CD4-positive, alpha-beta T cell treated with Interleukin-1 beta for 1 hour (primary cell): ENCODE measurements at places on chromosomes 1 and 21.

DNA sequence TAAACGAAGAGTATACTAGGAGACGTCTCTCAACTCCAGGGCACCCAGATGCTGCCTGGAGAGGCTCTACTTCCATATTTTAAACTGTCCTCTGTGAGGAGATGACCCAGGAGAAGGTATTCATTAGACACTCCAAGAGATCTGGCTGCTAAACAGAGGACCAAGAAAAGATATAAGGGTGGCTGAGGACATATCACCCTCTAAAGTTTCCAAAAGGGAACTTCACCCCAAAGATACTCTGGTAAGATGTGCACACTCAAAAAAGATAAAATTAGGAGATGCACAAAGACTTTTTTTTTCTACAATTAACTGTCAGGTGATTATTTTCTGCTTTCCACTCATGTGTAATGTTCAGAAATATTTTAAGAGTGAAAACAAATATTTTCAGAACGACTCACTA is 1.4 kb downstream of the ZNF670 start:
- DNase-seq = no peak

DNA sequence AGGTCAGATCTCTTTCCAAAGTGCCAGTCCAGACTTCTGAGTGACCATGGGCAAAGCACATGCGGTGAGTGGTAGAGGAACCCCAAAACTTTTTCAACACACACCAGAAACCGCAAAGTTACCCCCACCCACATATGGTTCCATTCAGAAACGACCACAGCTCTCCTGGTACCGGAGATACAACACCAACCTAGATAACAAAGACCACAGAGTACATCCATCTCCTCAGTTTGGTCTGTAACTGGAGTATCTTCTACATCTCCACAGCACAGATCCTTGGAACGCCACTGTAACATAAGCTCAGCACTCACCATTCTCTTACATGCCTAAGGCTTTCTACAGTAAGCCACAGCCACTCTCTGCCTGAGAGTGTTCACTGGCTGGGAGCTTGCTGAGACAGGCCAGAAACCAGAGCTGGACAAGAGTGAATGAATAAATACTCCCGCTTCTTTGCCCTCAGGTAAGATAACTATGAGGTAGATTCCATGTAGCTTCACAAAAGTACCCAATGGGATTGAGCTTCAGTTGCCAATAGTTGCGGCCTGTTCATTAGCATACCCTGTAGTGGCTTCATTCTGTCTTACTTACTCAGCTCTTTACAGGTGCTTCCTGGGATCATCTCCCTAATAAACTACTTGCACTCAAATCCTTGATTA is 81.8 kb downstream of the SMYD3 start:
- DNase-seq = no peak

DNA sequence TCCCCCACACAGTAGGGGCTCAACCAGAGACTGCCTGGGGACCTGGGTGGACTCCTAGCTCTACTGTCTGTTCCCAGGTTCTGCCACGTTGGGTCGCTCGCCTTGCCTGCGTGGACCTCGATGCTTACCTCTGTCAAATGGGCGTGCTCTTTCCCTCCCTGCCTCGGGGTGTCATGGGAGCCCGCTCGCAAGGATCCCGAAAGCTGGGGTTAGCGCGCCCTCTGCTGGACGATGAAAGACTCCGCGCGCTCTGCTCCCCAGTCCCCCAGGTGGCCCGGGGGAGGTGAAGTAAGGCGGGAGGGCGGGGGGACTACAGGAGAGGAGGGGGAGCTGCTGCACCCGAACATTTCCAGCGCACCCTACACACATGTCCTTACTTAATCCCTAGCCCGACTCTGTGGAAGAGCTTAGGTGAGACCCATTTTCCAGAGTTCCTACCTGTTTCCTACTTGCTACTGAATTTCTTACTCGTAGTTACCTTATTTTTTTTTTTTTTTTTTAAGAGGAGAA is 2.3 kb upstream of the BSND start:
- DNase-seq = peak; percentile 75

GRCh38 chr1:111535256-111536191 is 32.1 kb upstream of the ADORA3 start:
- no peak for DNase-seq

GRCh38 chr1:246930830-246931548 is 759 bp downstream of the AHCTF1 start:
- DNase-seq = peak; percentile 63

DNA sequence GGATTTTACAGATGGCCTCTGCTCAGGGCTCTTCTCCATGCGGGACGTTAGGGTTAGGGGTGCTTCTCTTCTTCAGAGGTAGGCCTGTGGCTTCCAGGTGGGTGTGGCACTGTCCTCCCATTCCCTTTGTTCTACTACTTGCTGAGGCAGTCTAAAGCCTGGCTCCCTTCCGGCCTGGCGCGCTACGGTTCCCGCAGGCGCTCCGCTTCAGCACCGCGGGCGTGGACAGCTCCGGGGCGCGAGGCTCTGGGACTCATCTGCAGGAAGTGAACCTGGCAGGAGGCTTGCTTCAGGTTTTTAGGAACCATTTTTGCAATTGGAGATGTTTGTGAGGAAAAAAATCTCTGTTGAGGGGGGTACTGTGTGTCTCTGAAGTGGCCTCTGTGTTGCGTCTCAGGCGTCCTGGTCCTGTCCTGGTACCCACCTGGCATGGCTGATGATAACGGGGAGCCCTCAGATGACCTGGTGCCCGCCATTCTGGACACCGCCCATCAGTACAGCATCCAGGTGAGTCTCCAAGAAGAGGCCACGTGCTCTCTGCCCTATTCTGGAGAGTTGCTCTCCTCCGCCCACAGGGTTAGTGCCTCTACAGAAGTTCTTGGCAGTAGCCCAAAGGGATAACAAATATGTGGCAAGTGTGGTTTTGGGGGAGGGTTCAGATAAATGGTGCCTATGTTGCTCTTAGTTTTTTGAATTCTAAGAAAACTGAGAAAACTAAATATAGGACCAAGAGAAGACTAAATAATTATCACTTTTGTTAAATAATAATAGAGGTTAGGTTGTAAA is 1.9 kb downstream of the MANEAL start:
- peak; percentile 25 for DNase-seq

DNA sequence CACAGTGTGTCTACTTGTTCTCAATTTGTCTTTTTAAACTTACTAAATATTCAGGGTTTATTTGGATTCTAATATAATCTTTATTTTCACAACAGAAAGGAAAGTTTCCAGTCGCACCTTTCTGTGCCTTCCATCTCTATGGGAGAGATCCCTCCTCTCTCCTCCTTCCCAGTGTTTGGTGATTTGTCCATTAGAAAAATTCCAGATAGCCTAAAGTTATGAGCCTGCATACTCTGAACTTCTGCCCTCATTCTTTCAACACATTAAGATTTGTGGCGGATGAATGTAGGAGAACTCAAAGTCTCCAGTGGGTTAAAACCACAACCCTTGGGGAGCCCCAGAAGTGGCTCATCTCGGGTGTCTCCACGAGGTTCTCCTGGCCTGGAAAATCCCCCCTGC is 3.6 kb downstream of the NHLH2 start:
- DNase-seq = no peak

GRCh38 chr1:221100611-221101010 is 221.4 kb downstream of the HLX start:
- no peak for DNase-seq

DNA sequence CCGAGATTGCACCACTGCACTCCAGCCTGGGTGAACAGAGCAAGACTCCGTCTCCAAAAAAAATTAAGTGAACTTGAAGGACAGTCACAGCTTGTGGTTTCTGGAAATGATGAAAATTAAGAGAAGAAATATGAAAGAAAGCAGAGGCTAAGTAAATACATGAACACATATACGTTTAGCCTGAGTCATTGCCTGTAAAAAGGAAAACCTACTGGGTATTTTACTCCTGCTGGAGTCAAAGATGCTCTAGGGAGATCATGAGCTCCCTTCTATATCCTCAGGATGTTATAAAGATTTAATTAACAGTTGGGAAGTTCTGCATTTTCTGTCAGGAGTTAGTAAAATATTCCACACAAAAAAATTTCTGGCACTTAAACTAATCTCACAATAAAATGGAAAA is 43.5 kb upstream of the TTC39A start:
- DNase-seq = no peak

DNA sequence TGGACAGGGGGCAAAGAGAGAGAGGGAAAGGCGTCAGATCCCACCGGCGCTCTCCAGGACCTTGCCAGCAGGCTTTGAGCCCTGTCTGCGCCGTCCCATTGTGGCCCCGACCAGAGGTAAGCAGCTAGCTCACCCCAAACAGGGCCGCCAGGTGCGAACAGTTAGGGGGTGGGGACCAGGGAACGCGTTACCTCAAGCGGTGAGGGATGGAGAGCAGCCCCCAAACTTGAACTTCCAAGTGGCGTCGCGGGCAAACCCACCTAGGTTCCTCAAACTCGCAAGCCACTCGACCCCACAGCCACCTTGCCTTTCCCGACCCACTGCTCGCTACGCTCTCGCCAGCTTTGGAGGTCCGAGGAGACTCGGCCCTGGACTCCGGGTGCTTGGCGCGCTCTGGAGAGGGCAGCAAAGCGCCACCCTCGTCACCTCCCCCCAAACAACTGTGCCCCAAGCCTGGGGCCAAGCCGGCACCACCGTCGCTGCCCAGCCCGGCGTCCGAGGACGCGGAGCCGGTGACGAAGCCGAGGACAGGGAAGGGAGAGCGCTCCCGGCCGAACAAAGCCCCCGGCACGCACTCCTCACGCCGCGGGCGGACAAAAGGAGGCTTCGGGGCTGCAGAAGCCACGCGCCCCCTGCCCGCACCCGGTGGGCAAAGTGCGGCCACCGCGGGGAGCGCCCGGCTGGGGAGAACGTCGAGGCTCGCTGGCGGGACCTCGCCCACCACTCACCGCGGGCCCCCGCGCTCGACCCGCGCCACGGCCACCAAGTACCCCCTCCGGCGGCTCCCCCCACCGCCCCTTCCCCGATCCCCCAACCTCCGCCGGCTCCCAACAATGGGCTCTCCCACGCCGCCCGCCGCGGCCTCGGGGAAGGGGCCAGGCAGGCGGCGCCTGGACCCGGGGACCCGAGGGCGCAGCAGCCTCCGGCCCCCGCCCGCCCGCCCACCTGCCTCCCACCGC is 976 bp downstream of the SSBP3 start:
- peak; percentile 14 for DNase-seq

GRCh38 chr1:27992276-27992675 is 32.5 kb downstream of the XKR8 start:
- peak; percentile 53 for DNase-seq

DNA sequence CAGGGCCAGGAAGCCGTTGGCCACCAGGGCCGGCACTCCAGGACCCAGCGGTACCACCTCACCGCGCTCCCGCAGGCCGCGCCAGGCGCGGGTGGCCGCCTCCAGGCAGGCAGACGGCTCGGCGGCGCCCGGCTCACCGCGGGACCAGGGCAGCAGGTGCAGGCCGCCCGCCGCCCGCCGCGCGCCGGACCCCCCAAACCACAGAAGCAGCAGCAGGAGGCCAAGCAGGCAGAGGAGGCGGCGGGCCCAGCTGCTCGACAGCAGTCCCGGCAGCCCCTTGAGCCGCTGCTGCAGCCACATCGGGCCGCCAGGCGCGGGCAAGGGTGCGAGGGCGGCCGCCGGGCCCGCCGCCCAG is 312 bp downstream of the KIAA2013 start:
- no peak for DNase-seq

- peak; percentile 72 for DNase-seq
Observed at GRCh38 chr1:204565617-204566582, 49.7 kb downstream of the MDM4 start.

- DNase-seq = no peak
Observed at GRCh38 chr1:173823781-173824314, 625 bp upstream of the DARS2 start.

DNA sequence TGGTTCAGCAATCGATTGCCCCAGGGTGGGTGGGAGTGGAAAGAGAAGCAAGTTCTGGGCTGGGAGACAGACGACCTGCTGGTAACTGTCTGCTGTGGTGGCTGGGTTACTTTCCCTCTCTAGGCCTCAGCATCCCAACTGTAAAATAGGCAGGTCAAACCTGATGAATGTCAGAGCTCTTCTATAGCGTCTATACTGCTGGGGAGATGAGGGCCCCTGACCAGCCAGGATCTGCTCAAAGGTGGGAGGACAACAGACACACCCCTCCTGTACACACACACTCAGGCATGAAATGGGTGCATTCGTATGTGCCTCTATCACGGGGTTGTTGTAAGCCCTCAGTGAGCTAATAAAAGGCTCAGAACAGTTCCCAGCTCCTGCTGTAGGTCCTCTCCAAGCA is 12.7 kb upstream of the EPHB2 start:
- no peak for DNase-seq

DNA sequence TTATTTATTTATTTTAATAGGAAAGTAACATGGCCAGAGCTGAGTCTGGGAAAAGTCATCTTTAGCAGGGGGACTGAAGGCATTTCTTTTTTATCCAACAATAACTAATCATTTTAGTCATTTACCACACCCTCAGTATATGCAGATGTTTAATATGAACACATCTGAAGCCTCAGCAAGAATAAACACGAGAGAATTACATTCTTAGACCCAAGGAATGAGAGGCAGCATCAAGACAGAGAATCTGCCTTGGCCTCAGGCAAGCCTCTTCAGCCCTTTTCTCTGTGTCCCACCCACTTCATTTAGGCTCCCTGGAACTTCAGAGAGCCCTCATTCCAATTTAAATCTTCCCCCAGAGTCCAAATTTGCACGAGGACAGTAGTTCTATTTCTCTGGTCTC is 17.0 kb upstream of the IGSF3 start:
- no peak for DNase-seq

GRCh38 chr1:77900687-77901293 is 12.4 kb downstream of the NEXN start:
- DNase-seq = no peak

DNA sequence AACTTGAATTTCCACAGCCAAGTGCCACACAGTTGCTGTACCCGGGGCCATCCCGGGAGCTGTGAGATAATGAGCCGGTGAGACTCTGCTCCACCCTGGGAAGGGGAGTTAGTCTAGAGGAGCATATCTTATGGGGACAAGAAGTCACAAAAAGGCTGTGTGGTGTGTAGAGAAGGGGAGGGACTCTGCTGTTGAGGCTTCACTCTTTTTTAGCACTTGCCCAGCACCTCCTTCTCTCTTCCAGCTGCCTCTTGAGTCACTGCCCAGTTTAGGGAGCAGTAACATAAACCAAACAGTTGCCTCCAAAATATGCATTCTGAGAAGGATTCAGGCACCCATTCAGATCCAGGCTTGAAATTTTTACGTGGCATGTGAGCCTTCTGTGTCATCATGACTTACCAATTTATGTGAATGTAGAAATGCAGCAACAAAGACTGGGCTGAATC is 744 bp upstream of the WDR26 start:
- no peak for DNase-seq

DNA sequence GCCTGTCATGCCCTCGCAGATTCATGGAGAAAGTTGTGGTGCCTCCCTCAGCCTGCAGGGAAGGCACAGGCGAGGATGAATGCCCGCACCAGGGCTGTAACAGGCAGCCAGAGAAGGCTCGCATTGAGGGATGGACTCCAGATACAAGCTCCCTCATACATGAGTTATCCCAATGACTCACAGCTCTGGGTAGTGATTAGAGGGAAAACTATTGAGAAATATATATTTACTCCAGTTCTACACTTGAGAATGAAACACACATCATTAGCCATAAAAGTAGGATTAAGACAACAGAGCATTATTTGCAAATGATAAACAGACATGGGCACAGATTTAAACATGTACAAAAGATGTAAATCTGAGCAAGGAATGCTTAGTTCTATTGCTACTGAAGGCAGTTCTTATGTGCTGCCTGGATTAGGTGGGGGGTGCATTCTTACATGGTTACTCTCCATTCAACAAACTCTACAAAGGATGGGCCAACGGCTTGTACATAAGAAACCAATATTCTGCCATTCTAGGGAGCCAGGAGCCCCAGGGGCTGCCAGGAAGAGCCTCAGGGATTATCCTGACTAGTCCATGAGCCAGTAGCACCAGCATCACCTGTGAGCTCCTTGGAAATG is 97.9 kb downstream of the CSMD2 start:
- no peak for DNase-seq
